Esophagus squamous epithelium (tissue), 5 donors: ENCODE measurements at places on chromosomes 2 and 18.

- no peak for DNase-seq
Measured at GRCh38 chr2:59000796-59001195, 759.7 kb upstream of the FANCL start.

DNA sequence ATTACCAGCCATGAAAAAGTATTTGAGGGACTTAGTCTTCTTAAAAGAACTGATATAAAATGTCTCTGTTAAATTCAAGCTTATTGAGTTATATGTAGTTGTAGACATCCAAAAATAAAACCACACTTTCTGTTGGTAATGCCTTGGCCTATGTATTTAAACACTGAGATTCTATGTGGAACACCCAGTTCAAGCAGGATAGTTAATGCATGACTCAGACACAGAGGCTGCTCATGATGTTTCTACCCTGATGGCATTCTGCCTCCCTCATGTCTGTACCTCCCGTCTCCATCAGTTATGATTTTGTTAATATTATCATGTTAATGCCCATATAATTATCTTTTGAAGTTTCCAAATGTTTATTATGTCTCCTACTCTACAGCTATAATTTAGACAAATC is 164.5 kb downstream of the XIRP2 start:
- DNase-seq: no peak

GRCh38 chr18:63141778-63142176 is 177.8 kb downstream of the BCL2 start:
- no peak for DNase-seq

DNA sequence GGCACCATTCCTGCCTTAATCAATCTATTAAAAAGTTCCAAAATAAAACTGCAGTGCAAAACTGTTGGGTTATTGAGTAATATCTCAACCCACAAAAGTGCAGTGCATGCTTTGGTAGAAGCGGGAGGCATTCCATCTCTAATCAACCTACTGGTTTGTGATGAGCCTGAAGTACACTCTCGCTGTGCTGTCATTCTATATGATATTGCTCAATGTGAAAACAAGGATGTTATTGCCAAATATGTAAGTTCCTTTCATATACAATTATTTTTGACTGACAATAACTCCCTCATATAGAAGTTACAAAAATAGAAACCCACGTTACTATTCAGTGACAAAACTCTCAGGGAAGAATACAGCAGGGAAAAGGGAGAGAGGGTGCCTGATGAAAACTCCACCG is 43.0 kb downstream of the OSGEPL1 start:
- DNase-seq: no peak

- DNase-seq: no peak
Measured at GRCh38 chr2:120257522-120257921, 4.9 kb downstream of the RALB start.

- no peak for DNase-seq
Measured at GRCh38 chr18:56696966-56697365, 45.8 kb downstream of the WDR7 start.

DNA sequence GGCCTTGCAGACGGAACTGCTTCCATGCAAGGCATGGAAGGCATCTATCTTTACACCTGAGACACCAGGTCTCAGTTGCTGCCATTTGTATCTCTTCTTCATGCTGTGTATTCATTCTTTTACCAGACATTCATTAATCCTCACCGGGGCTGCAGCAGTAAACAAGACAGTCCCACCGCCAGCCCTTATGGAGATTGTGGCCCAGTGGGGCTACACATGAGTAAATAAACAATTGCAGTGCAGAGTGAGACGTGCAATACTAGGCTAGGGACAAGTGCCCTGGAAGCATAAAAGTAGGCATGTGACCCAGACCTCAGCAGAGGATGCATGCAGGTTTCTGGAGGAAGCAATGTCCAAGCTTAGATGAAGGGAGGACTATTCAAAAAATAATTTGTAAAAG is 497.6 kb upstream of the KLHL29 start:
- no peak for DNase-seq

DNA sequence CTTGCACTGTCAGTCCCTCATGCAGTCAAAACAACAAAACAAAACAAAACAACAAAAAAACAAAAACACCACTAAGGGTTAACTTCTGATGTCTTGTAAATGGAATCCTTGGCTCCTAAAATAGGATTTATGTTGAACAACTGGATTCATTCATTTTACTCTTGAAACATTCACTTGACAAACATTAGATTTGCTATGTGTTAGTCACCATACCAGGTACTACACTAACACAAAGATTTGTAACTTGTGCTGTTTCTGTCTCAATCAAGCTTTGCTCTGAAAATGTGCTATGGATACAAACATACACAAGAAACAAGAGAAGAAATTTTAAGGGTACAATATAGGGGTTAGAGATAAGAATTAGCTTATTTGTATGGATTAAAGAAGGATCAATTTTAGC is 812.8 kb downstream of the LRP1B start:
- no peak for DNase-seq

GRCh38 chr2:25207078-25207545 is 38.7 kb upstream of the POMC start:
- DNase-seq: no peak

DNA sequence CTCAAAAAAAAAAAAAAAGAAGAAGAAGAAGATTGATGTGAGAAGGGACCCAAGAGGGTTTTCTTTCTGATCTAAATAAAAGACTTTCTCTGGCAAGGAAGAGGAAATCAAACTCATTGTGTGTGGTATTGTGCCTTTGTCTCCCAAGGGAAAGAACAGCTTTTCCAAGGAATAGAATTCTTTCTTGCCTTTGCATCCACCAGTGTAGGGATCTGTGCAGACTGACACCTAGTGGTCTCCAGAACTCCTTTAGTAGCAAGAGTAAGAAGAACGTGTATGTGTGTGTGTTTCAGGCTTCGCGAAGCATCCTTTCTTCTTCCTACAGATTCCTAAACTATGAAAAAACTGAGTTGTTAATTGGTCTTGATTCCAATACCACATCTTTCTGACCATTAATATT is 33.5 kb upstream of the CRIM1 start:
- no peak for DNase-seq

- no peak for DNase-seq
Measured at GRCh38 chr2:141611981-141612380, 518.8 kb downstream of the LRP1B start.

DNA sequence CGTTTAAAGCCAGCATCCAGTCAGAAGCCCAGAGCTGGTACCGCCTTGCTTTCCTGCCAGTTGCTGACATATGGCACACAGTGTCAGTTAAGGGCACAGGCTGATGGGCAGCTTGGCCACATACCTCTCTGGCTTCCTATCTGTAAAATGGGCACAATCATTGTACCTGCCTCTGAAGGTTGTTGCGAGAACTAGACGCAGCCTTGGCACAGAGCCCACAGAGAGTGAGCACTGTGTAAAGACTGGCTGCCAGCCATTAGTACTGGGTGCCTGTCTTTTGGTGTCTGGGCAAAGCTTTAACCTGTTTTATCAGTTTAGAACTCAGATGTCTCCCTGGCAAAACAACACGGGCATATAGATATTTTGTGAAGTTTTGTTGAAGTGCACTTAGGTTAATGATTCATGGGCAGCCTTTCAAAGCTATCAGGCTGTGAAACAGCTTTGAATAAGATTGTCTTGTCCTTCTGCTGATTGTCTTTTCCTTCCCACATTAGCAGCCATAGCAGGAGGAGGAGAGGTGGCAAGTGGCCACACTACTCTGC is 269.5 kb downstream of the NEDD4L start:
- DNase-seq: no peak

DNA sequence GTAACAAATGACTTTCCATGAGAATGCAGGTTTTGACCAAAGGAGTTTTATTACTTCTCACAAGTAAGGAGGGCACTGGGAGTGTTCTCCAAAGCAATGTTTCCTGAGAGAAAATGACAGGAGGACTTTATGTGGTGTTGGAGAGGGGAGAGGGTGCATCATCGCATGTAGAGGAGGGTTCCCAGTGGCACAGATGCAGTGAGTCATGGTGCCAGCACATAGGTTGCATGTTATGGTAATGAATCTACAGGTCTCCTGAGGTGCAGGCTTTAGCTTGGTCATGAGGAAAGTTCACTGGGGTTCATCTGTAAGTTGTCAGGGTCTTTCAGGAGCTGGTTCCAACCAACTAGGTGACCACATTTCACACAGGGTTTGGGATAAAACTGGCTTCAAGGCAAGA is 30.4 kb downstream of the NAT8 start:
- no peak for DNase-seq

GRCh38 chr2:120746144-120746543 is 10.5 kb downstream of the GLI2 start:
- no peak for DNase-seq

DNA sequence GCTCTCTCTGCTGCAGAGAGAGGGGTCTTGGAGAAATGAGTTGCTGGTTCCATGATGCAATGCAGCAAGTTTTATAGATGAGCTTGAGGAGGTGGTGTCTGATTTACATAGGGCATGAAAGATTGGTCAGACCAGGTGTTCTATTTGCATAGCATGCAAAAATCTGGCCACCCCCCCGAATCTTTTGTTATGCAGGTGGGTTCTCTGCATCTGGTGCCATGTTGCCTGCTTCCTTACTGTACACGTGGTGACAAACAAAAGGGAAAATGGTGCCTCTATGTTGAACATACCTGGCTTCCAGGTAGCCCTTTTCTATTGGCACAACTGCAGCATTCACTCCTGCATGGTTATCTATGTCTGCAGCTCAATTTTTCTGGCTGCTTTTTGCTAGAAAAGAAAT is 169.4 kb downstream of the GALNT1 start:
- no peak for DNase-seq

GRCh38 chr18:7541835-7542234 is 25.3 kb upstream of the PTPRM start:
- no peak for DNase-seq

DNA sequence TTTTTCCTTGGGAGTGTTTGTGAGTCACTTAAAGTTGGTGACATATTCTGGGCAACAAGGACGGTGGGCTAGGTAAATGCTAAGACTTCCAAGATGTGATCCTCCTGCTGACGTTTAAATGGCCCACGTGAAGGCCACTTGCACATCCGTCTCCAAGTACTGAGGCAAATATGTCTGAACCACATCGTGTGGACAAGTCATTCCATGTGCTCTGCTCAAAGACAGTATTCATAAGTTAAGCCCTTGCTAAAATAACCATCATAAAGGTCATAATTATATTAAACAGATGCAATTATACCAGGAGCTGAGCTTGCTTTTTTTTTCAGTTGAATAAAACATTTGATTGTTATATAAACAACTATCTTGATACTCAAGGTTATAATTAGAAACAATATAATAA is 44.8 kb downstream of the SPP2 start:
- DNase-seq: no peak

DNA sequence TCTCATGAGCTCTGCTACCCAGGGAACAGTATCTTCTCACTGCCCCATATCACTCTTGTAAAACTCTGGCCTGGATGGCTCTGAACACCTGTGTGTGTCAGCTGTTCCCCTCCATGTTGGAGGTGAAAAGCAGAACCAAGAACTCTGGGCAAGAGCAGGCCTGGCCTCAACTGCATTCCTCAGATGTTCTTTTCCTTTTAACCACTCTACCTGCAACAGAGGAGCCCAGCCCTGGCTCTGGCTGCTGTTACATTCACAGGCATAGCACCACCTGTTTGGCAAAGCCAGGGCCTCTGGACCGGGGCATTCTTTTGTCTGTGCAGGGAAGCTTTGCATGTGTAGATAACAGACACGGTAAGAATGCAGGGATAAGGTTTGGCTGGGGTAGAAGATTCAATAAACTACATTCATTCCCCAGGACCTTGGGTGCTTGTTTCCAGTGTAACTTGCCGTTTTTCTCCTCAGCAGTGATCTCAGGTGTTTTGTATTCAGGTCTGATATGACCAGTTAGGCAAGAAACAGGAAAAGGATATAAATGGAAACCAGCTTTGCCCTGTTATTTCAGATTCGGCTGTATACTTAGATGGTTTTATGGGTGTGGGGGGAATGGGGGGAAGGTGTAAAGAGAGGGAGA is 95.1 kb downstream of the SPTBN1 start:
- no peak for DNase-seq

DNA sequence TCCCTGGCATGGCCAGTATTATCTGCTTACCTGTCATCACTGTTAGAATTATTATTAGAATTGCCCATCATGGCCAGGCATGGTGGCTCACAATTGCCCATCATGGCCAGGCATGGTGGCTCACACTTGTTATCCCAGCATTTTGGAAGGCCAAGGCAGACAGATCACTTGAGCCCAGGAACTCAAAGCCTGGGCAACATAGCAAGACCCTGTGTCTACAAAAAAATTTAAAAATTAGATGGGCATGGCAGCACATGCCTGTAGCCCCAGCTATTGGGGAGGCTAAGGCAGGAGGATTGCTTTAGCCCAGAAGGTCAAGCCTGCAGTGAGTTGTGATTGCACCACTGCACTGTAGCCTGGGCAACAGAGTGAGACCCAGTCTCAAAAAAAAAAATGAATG is 27.4 kb upstream of the ID2 start:
- DNase-seq: no peak

DNA sequence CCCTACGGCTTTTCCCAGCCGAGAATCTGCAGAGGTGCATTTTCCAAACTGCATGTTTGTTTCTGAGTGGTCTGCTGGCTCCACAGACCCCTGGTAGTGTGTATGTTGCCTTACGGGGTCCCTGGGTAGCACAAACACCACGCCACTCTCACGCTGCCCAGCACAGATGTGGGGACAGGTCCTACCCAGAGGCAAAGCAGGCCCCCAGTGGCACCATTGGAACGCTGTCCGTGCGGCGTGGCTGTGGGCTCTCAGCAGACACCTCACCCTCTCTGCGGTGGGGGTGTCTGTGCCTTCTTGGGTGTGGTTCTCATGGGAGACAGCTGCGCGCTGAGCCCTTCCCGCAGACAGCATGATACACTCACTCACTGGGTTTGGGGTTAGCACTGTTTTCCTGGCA is 137.4 kb downstream of the NFATC1 start:
- no peak for DNase-seq

DNA sequence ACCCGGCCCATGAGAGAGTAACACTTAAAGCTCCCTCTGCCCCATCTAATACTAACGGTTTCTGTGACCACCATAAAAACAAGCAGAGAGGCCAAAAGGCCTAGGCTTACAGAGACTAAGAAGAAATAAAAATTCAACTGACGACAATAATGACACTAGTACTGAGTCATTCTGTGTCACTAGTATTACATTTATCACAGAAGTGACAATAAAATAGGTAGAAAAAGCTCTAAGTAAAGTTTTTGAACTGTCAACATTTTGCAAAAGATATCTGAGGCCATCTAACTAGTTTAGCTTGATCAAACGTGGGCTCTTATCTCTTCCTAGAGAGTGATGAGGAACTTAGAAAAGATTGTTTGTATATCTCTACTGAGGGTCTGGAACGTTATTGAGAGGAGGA is 35.6 kb downstream of the AP1S3 start:
- no peak for DNase-seq

DNA sequence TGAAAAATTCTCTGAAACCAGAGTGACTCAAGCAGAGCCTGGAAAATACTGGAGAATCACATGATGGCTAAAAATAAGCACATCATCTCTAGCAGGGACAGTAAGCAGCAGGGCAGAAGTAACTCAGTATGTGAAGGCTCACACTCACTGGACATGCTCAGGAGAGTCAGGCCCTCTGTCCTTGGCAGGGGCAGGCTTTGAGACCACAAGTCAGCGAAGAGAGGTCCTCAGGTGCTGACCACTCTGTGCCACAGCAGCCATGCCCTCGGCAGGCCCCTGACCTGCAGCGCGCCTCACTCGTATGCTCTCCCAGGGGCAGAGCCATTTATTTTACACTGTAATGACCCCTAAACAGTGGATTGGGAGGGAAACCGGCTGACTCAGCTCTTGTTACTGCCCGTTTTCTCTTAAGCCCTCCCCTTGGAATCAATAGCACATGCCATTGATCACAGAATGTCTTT is 76.8 kb downstream of the MAPRE2 start:
- DNase-seq: no peak

GRCh38 chr2:232386740-232387450 is 8.3 kb downstream of the ALPP start:
- DNase-seq: no peak

GRCh38 chr18:24246143-24246542 is 107.3 kb downstream of the CABYR start:
- no peak for DNase-seq
